ENCODE measurements at places on chromosomes 3 and 15.

GRCh38 chr3:129595544-129596193 is 10.8 kb downstream of the PLXND1 start:
- no peak for DNase-seq

GRCh38 chr15:81056304-81056703 is 55.6 kb downstream of the TLNRD1 start:
- no peak for DNase-seq

- DNase-seq: peak; percentile 84
Measured at GRCh38 chr3:189041482-189042090, 130.2 kb upstream of the TPRG1 start.

DNA sequence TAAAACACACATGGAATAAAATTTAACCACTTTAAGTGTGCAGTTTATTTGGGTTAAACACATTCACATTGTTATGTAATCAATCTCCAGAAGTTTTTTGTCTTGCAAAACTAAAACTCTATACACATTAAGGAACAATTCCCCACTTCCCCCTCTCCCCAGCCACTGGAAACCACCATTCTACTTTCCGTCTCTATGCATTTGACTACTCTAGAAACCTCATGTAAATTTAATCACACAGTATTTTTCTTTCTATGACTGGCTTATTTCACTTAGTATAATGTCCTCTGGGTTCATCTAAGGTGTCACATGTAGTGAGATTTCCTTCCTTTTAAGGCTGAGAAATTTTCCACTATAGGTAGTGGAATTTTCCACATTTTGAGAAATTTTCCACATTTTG is 568.7 kb upstream of the UBE2E2 start:
- DNase-seq: no peak

- DNase-seq: no peak
Measured at GRCh38 chr15:38819387-38819950, 254.9 kb upstream of the RASGRP1 start.

- no peak for DNase-seq
Measured at GRCh38 chr3:186497608-186498007, 46.6 kb downstream of the CRYGS start.

DNA sequence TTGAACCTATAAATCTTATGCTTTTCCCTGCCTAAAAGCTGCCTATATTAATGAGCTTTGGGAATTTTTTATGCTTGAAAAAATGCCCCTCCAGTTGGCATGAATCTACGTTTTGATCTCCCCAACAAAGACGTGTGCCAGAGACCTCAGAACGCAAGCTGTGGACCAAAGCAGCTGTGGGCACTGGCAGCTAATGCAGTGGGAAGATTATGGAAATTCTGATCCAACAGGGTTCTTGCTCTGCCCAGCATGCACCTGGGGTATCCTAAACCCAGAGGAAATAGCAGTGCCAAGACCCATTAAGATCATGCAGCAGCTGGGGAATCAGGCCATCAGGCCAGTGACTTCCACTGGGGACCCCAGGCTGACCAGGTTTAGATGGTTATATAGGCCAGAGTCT is 423.0 kb downstream of the ZBBX start:
- no peak for DNase-seq

DNA sequence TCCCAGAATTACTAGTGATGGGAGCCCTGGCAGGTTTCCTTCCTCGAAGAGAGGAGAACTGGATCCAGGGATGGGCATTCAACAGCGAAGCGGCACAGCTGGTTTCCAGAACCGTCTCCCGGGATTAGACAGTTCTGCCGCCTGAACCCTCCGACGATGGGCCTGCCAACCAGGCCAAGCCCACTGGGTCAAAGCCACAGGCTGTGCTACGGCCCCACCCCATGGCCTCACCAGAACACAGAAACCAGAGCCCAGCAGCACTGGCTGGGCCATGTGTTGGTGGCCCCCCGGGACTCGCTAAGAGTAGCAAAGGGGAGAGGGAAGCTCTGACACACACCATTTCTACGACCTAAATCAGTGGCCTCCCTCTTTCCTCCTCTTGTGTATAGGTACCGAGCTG is 2.2 kb downstream of the C15orf62 start:
- no peak for DNase-seq

DNA sequence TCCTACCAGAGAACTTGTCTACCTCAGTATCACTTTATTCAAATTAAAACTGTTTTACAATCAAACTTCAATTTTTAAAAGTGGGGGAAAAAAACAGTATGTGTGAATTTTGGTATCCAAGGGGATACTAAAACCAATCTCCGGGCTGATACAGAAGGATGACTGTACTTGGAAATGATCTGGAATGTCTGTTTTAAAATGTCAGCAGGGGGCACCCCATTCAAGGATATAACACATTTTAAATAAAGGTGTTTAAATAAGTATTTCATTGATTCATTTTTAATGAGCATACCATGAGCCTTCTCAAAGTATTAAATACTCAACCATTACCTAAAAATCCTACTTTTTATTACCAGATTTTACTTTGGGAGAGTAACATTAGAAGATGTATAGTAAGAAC is 67.9 kb downstream of the ULK4 start:
- DNase-seq: peak; percentile 42

GRCh38 chr3:190318666-190319065 is 3.6 kb downstream of the CLDN1 start:
- DNase-seq: no peak

GRCh38 chr3:171770689-171771620 is 39.3 kb downstream of the PLD1 start:
- DNase-seq: no peak

GRCh38 chr3:177928172-177928873 is 607.9 kb upstream of the KCNMB2 start:
- no peak for DNase-seq

- no peak for DNase-seq
Measured at GRCh38 chr3:5699811-5700210, 512.3 kb downstream of the EDEM1 start.

DNA sequence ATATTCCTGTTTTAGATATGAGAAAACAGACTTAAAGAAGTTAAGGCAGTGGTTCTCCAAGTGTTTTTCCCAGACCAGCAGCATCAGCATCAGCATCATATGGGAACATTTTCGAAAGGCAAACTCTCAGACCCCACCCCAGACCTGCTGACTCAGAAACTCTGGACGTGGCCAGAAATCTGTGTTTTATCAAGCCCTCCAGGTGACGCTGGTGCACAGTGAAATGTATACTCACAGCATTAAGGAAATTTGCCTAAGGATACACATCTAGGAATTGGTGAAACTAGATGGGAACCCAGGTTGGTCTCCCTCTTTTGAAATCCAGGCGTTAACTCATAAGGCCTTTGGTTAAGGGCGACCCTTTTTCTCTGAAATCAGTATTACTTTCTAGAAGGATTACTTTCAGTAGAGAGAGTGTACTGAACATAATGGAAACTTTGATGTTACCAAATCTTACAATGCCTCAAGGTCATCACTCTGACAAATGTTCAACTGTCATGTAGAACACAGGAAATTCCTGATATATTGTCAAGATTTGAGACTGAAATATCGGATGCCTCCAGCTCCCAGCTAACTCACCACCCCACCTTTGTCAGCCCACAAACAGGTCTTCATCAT is 910.2 kb downstream of the ROBO1 start:
- DNase-seq: no peak

DNA sequence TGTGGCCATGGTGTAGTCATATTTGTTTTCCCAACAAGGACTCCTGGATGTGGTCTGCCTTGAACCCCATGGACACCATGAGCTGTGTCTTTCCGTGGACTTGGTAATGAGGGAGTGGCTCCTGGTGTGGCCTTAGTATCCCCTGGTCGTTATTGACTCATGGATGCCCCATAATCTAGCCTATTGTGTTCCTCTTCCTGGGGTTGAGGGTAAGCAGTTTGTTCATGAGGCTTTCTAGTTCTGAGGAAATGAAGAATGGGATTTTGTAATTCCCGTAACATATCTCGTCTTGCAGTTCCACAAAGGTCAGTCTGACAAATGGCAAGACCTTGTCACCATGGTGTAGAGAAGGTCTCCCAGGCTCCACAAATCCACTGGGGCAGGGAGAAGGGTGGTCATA is 22.6 kb downstream of the RAB7A start:
- no peak for DNase-seq

Measured in CD4-positive, alpha-beta T cell treated with Interleukin-21 for 1 hour (primary cell).